Activated naive CD8-positive, alpha-beta T cell treated with anti-CD3 and anti-CD28 coated beads, Interleukin-2, amount 50 U/mL, for 24 hours (primary cell): ENCODE measurements at places on chromosomes 11 and 22.

DNA sequence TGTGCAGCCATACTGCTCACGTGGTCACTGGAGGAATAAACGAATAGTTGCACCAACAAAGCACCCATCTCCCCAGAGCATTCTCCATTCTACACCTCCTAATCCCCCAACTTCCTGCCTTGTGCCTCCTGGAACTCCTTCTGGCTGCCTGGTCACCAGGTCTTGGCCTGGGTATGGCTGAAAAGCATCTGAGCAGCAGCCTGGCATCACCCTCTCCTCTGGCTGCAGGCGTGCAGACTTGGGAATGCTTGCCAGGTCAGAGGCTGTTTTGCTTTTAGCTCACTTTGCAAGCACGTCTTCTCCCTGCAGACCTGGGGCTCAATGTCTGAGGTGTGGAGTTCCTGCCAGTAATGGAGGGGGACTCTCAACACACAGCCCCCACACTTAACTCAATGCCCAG is 33.3 kb upstream of the KCNJ11 start:
- DNase-seq, result no peak

DNA sequence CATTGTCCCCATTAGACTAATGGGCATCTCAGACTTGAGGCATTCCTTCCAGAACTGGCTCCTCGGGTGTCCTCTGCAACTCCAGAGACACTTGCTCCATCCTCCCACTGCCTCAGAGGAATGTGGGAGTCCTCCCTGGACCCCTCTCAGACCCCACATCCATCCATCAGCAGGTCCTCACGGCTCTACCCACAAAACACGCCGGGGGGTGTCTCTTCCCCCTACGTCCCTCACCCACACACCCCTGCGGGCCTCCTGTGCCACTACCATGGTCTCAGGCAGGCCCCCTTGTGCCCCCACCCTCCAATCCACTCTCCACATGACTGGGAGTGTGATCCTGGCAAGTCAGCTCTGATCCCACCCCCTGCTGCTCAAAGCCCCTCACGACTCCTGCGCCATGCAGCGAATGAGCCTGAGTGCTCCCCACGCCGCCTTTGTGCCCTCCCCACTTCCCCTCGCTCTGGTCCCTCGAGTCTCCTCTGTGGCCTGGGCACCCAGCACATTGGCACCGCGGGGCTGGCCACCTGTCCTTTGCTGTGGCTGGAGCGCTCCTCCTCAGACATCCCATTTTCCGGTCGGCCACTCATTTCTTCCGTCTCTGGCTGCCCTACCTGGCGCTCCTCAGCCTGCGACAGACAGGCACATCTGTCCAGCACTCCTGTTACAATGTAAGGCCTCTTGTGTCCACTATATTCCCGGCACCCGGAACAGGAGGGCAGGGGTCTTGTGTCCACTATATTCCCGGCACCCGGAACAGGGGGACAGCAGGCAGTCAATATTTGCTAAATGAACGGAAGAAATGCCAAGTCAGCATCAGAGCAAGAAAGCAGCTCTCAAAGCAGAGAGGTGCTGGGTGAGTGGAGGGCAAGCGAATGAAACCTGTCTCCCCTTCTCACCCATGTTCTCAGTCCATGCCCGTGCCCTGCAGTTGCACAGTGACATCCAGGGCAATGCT is 14.2 kb upstream of the MOB2 start:
- no peak for DNase-seq

DNA sequence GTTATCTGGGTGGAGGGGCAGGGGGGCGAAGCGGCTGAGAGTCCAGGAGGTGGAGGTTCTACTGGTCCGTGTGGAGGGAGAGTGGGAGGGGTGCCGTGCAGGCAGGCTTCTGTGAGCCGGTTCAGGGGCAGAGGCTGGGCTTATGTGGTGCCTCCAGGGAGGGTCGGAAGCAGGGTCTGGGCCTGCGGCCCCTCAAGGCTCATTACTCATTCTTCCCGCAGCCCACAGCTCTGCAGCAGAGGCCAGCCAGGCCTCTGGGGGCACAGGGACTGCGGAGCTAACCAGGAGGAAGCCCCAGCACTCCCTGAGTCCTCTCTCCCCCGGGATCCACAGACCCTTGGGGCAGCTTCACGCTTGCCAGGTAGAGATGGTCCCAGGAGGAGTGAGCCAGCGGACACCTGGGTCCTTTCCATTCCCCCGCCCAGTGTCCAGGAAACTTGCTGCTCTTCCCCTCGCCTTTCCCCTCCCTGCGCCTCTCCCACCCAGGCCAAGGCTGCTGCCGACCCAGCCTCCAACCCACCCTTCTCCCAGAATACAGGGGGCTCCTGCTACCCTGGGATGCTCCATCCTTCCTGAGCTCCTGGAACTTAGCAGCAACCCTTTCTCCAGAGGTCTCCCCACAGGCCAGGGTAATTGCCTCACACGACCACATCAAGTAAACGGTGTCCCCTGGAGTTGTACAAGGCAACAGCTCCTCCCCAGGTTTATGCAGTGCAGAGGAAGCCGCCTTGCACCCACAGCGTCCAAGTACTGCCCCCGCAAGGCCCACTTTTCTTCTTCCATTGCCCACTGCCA is 6.3 kb downstream of the NRXN2 start:
- DNase-seq, result no peak

GRCh38 chr11:32829157-32829679 is 509 bp upstream of the PRRG4 start:
- DNase-seq, result no peak

DNA sequence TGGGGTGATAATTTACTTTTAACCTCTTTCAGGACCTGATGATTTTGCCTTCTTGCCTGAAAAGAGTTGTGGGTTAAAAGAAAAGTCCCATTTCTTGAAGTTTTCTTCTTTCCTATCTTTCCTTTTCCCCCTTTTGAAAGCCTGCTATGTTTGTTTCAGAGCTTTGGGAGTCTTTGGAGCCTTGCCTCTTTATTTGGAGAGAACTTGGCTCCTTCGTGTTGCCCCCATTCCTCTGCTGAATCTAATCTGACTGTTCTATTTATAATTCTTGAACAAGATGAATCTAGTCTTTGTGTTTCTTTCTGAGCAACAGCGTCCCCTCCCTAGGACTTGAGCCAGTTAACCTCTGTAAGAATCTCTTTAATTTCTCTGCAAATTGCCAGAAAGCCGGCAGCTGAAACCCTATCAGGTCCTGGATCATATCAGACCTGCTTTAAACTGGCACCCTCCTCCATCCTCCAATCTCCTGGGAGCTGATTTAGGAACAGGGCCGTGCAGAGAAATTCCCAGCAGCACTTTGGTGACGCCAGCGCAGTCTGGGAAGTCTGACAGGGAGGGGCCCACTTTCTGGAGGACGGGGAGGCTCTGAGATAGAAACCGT is 289.1 kb upstream of the SORL1-AS1 start:
- DNase-seq, result no peak

- DNase-seq, result no peak
Observed at GRCh38 chr11:126981635-126982034, 18.9 kb downstream of the KIRREL3 start.

DNA sequence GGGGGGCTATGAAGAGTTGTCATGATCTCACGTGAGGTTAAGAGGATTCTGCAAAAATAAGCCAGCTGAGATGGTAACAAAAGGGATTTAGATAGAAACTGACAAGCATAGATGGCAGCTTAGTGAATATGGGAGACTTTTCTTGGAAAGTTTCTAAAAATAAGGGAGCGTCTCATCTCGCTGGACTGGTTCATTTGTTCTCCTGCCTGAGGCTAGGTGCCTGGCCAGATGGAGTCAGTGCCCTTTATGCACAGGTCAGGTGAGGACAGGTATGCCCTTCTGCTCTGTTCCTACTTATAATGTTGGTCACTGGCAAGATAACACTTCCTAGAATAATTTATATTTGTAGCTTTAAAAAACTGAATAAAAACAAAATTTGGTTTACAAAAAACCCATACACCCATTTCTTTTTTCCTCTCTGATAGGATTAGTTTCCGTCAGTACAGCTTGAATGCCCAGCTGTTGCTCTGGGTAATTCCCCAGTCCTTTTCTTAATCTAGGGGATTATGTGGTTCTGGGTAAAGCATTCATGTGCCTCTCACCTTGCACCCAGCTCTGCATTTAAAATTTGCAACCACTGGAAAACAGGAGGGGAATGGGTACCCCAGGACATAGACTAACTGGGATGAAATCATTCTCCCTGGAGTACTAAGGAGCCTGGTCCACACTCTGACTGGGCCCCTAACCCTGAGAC is 90.0 kb downstream of the AMOTL1 start:
- DNase-seq, result no peak
